Right renal cortex interstitium (tissue), 3 donors: ENCODE measurements at places on chromosomes 3 and 15.

GRCh38 chr3:126784254-126784653, 80.2 kb downstream of the CHCHD6 start:
- no peak for DNase-seq

DNA sequence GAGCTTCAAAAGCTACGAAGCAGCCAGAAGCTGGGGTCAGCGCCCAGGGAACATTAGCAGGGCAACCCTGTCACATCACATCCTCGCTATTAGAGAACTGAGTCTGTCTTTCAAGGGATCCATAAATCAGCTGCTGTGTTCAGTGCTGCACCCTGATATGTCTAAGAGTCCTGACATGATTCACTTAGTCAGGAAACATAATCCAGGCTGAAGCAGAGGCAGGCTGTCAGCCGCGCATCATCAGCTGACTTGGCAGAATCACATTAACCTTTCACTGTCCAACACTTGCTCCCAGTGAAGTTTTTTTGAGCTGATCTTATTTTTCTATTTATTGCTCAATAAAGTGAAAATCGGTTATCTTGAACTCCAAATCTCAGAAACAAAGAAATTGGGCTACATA, 23.5 kb downstream of the MYH15 start:
- DNase-seq = no peak

- no peak for DNase-seq
These were observed 45.8 kb downstream of the PARP15 start for GRCh38 chr3:122623031-122623829.

- no peak for DNase-seq
These were observed 41.8 kb upstream of the CCNL1 start for GRCh38 chr3:157201648-157202278.

DNA sequence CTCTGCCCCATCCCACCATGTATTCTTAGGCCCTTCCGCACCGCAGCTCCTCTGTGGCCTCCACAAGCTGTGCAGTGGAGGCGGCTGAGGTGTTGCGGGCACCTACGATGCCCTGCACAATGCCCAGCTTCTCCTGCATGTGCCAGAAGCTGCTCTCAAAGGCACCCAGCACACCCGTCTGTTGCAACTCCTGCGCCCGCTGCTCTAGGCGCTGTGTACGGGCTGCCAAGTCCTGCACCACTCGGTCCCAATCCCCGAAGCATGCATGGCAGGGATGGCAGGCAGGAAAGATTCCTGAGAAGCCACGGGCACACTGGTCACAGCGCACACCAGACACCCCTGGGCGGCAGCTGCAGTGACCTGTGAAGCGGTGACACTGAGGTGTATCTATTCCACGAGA, 3.1 kb upstream of the USP19 start:
- DNase-seq = no peak

DNA sequence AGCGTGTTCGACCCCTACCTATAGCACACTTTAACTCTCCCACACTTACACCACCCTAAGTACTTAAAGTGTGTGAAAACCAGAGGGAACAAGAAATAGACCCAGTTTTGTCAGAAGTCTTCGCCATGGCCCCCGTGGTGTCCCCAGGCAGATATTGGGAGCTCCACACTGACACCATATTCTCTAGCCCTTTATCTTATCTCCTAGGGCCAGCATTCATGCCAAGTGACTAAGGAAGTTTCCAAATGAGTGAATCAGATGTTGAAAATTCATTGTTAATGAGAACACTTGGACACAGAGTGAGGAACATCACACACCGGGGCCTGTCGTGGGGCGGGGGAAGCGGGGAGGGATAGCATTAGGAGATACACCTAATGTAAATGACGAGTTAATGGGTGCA, 31.8 kb downstream of the P3H2 start:
- no peak for DNase-seq

- DNase-seq = no peak
These were observed 58.9 kb downstream of the LINGO1 start for GRCh38 chr15:77573802-77574201.

DNA sequence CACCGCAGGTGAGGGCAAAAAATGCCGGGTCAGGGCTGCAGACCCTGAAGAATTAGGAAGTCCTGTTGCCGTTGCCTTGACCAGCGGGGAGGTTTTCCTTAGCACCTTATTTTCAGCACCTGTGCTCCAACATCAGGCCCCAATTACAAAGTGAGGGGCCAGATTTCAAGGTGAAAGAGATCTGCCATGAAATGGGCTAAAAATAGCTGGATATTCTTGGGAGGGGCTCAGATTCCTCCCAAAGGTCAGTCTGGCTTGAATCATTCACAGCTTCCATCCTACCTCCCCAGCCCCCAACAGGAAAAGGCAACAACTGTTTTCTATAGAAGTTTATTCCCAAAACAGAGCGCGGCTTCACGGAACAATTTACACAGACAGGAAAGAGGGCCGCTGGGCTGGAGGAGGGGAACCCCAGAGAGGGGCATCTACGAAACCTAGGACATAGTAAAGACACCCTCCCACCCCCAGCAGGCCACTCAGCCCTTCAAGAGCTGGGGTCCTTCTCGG, 941 bp upstream of the SLC26A6 start:
- DNase-seq = no peak

GRCh38 chr3:24255414-24255813, 239.2 kb downstream of the THRB start:
- no peak for DNase-seq

DNA sequence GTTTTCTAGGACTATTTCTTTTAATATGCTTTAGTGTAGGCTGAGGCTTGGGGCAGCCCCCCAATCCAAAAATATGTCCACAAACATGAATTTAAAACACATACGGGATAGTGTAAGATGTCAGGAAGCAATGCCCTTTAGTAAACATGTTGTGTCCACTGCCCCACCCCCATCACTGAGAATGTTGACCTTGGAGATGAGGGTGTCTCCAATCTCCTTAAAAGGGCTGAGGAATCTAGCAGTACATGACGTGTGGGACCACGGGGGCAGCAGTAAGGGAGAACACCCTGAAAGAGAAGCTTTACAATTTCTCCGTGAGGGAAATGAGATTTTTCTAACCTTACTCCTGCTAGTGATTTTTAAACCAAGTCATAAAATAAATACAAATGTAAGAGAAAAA, 84.7 kb downstream of the SQOR start:
- no peak for DNase-seq
